Small intestine (tissue), 16 donors: ENCODE measurements at places on chromosomes 5 and 9.

GRCh38 chr5:120073722-120074121 lies 390.4 kb upstream of the PRR16 start:
- H3K27me3 ChIP-seq = no peaks in the 10 kb centered on the region
- H3K27ac ChIP-seq = no peak overlapping the region
- no peak overlapping the region for H3K4me3 ChIP-seq
- H3K36me3 ChIP-seq = no peaks in the 10 kb centered on the region

DNA sequence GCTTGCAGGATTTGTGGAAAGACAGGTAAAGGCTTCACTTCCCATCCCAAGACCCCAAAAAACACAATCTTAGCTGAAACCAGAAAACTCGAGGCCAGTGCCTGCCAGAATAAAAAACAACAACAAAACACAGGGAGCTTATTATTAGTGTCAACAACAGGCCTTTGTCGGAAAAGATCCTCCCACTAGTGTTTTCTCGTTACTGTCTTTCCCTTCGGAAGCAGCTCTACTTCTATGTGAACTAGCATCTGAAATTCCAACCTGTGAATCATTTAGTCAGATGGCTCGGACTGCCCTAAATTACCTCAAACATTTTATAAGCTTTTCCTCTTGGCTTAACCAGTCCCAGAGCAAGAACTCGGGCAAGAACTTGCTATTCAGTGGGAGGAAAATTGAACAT lies 122.2 kb upstream of the GNA14 start:
- peaks cover 3% of the 10 kb centered on the region for H3K4me1 ChIP-seq
- no peaks in the 10 kb centered on the region for H3K27me3 ChIP-seq
- no peak for DNase-seq
- H3K36me3 ChIP-seq = no peaks in the 10 kb centered on the region
- no peak overlapping the region for H3K4me3 ChIP-seq

DNA sequence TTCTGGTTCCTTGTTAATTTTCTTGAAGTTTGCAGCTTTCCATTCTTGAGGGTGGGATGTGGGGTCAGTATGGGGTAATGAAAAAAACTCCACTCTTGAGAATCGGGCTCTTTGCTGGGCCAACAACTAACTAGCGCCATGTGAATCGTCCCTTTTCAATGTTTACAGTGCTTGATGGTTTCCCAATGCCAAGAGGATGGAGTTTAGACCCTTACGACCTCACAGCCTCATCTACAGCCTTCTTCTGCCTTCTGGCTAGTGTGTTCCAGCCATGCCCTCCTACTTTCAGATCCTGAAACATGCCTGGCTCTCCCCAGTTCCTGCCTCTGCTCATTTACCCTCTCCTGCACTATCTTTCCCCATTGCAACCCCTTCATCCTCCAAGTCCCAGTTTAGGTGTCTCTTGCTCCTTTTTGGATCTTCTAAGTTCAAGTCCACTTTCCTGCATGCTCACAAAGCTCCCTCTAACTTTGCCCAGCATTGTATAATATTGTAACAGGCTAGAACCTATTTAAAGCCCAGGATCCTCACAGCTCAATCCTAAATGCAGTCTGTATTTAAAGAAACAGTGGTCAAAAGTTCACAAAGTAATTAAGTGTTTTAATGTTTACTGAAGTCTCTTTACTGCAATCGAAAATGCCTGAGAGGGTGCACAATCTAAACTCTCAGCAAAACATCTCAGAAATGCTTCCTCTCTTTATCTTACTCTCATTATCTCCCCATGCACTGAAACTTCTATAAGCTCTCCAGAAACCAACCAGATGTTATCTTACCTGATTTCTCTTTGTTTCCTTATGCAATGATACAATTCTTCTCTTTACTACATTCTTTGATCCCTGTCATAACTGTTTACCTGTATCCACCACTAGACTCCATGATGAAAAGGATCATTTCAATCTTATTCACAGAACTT lies 20.6 kb upstream of the CAST start:
- no peaks in the 10 kb centered on the region for H3K27me3 ChIP-seq
- no peak overlapping the region for H3K27ac ChIP-seq
- no peak for DNase-seq
- H3K4me1 ChIP-seq = no peaks in the 10 kb centered on the region
- no peaks in the 10 kb centered on the region for H3K36me3 ChIP-seq
- H3K4me3 ChIP-seq = no peak overlapping the region

- no peak overlapping the region for H3K4me3 ChIP-seq
- H3K27me3 ChIP-seq = no peaks in the 10 kb centered on the region
- H3K36me3 ChIP-seq = no peaks in the 10 kb centered on the region
- no peak overlapping the region for H3K27ac ChIP-seq
- no peak for DNase-seq
Observed at GRCh38 chr5:16957304-16958196, 21.5 kb upstream of the MYO10 start.

GRCh38 chr5:135526924-135527323 lies 8.8 kb downstream of the NEUROG1 start:
- H3K4me3 ChIP-seq = no peak overlapping the region
- no peaks in the 10 kb centered on the region for H3K36me3 ChIP-seq
- peaks cover 9% of the 10 kb centered on the region for H3K27me3 ChIP-seq
- H3K4me1 ChIP-seq = no peaks in the 10 kb centered on the region
- DNase-seq = no peak

DNA sequence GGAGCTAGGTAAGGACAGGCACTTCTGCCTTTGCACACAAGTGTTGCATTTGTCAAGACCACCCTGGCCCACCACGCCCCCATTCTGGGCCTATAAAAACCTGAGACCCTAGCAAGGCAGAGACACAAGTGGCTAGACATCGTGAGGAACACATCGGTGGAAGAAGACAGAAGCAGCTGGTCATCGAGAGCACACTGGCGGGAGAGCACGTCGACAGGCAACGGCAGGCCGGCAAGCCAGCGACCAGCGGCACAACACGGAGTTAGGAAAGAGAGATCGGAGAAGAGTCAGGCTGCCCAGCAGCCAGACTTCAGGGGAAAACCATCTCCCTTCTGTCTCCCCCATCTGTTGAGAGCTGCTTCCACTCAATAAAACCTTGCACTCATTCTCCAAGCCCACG lies 76.1 kb downstream of the HRH2 start:
- DNase-seq = no peak
- no peaks in the 10 kb centered on the region for H3K36me3 ChIP-seq
- no peaks in the 10 kb centered on the region for H3K4me1 ChIP-seq
- no peak overlapping the region for H3K4me3 ChIP-seq
- H3K27ac ChIP-seq = no peak overlapping the region
